ENCODE measurements at places on chromosomes 4 and X.

DNA sequence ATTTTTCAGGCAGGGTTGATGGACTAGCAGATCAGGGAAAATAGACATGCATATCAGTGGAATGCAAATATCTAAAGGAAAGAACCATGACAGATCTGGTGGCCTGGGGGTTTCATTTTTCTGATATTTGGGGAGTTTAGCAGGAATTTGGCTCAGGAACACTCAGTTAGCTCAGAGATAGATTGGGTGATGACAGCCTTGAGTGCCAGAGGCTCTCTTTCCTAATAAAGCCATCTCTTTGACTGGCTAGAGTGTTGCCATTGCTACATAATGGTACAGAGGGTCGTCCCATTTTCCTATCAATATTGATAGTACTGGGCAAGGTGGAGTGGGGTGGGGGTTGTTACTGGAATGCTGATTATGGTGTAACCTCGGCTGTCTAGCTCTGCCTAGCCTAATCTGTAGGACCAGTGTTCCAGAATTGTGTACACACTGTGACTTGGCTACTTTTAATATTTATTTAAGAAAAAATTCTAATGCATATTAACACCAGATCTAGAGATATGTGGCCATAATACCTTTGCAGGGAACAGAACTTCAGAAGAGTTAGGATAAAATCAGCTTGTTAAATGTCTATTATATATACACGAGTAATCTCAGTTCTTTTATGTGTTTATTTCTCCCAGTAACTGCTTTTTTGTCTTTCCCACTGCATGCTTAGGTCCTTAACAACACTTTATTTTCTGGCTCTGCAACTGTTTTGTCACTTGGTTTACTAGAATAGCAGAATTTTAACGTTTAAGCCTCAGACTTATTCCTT is 145.0 kb upstream of the SPOCK3 start:
- DNase-seq, result no peak

DNA sequence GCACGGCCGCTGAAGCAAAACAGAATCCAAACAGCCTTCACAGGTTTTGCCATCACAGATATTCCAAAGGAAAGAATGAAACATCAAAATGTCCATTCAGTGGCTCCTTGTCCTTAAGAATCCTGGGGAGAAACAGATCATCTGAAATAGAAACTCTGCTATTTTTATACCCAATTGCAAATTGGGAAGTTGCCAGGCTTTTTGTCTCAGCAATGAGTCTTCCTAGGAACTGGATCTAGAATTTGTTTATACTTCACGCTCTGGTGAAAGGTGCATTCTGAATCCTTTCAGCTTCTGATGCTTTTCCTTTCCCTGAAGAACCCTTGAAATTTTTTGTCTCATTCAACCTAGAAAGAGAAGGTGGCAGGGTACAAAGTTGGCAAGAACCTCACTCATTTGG is 218.9 kb downstream of the FBXW7 start:
- no peak for DNase-seq

GRCh38 chrX:105553118-105553517 is 269.2 kb upstream of the NRK start:
- no peak for DNase-seq

- no peak for DNase-seq
These were observed 112.6 kb upstream of the FAM9A start for GRCh38 chrX:8913655-8914409.

DNA sequence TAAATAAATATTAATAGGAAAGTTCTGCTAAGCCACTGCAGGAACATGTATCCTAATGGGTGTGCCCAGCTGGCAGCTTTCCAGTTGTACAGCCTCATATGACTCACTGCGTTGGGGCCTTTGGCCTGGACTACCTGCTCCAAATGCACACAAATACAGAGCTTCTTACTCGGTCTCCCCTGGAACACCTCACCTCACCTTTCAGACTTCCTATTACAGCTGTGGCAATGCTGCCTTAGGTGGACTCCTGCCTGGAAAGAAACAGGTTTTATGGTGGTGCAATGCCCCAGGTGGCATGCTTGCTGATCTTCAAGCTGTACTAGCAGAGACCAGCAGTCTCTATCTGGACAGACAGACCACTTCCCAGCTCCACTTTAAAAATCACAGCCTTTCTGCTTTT is 85.7 kb upstream of the EXOC1L start:
- no peak for DNase-seq

All from eye (tissue), 1 donor.